ENCODE measurements at places on chromosomes 16 and 17. TPM values are rescaled to one million over a fixed set of nuclear protein-coding genes. Genes with fewer than 3 reads are reported as not detected.
A peak's percentile ranks its signal among the peaks of the same experiment; 100 is the strongest.

DNA sequence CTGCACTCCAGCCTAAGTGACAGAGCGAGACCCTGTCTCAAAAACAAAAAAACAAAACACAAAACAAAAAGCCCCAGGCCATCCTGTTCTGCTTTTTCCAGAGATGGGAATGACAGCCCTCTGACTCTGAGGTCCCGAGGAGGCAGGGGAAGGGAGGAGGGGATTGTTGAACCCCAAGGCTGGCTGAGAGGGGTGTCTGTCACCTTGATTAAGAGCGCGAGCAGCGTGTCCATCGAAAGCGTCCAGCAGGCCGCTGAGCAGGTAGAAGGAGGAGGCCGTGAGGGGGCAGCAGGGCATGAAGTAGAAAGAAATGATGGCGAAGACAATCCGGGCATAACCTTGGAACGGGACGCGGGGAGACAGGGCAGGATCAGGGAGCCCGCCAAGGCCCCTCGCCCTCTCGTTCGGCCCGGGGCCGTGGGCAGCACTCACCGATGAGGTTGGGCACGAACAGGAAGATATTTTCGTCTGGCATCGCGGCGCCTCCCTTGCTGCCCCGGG is 593 bp downstream of the CDIPT start:
- no peak for DNase-seq

GRCh38 chr17:31296142-31296541 is 897 bp downstream of the OMG start:
- no peak for DNase-seq

DNA sequence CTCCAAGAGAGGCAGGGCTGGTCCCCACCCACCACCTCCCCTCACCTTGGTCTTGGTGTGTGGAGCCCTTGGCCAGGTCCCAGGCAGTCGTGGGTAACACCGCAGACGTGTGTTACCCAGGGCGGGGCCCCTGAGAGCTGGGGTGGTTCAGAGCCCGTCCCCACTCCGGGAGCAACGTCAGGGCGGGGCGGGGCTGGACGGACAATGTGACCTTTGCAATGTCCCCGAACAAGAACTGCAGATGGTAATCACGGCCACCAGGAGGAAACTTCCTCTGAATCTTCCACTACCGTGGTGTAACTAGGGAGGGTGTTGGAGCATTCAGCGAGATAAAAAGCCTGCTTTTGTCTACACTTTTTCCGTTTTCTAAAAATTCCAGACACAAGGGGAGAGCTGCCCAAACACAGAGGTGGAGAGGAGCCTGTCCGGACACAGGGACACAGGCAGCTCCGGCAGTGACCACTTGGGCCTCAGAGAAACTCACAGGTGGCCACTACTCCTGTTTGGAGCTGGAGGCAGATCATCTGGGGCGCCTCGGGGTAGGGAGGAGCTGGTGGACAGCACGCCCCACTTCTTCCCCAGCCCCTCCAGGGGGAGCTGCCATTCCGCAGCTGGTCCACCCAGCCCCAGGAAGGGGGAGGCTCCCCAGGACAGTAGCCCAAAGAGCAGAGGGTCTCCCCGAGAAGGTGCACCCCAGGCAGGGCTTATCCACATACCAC is 14.2 kb upstream of the SLC38A10 start:
- no peak for DNase-seq

DNA sequence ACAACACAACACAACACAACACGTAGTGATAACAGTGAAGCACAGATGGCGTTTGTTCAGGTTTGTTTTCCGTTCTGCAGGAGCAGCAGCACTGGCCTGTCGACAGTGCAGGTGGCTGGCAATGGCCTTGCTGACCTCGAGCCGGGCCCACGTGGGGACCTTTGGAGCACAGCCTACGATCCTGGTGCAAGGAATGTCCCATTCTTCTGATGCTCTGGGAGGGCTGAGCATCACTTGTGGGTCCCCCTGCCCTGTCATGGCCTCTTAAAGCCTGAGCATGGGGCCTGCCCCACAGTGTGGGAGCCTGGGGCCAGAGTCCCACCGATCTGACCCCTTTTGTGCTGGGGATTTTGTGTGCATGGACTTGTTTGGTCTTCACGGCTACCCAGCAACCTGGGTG is 6.8 kb downstream of the MAP2K3 start:
- DNase-seq: no peak

DNA sequence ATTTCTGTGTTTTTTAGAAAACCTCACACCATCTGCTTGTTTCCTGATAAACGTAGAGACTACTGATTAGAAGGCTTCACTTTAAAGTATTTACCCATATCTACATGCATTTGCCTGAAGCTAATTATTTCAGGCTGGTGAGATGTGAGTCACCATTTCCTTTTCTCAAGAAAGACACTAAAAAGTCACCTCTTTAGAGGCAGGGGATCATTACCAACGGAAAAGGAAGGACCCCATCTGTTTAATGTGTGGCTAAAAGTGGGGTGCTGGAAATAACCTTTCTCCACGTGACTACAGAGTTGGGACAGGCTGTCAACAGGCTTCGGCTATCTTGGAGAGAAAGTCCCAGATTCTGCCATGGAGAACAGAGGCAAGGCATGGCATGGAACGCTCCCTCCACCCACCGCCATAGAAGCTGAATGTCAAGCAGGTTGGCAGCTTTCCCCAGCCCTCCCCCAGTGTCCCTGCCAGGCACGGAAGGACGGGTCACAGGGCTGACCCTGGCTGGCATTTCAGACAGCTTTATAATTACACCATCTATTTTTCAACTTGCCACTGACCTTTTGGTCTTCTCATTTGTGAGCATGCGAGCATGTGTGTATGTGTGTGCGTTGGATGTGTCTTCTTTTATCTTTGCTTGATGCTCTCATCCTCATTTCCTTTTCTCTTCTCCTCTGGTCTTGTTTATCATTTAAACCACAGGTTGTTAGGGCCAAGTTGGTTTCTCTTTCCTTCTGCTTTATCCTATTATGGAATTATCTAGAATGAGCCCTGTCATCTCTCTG is 157.0 kb downstream of the CPPED1 start:
- DNase-seq: no peak

DNA sequence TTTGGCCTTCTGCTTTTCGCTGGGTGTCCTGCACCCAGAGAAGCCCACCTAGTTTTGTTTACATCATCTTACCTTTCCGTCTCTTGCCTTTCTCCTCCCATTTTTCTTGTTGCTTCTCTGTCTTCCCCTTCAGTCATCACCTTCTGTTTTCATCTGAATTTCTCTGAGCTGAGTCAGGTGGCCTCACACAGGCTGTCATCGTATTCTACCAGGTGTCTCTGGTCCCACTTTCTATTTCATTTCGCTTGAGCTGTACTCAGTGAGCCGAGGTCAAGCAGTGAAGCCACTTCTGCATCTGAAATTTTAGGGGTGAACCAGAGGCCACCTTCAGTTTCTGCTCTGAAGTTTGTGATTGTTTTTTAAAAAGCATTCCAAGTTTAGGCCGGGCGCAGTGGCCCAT is 9.7 kb downstream of the CRAMP1 start:
- no peak for DNase-seq

- no peak for DNase-seq
Observed at GRCh38 chr16:9270424-9270823, 179.0 kb downstream of the HAPSTR1 start.

- DNase-seq: no peak
Observed at GRCh38 chr17:74096456-74096855, 107.0 kb upstream of the RPL38 start.

- no peak for DNase-seq
Observed at GRCh38 chr16:6728381-6728780, 604.3 kb upstream of the RBFOX1 start.

DNA sequence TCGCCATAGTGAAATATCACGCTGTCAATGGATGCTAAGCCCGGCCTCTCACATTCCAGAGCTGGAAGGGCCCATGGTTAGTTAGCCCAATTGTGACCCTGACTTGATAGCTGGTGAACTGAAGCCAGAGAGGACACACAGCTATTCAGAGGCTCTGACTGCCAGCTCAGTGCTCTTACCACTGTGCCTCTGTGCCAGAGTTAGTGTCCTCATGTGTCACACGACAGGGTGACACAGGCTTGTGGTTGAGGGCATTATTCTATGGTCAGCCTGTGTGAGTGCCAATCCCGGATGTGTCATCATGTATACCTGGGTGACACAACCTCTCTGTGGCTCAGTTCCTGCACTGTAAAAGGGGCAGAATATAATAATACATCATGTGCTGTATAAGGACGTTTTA is 2.5 kb upstream of the MT1X start:
- DNase-seq: no peak

DNA sequence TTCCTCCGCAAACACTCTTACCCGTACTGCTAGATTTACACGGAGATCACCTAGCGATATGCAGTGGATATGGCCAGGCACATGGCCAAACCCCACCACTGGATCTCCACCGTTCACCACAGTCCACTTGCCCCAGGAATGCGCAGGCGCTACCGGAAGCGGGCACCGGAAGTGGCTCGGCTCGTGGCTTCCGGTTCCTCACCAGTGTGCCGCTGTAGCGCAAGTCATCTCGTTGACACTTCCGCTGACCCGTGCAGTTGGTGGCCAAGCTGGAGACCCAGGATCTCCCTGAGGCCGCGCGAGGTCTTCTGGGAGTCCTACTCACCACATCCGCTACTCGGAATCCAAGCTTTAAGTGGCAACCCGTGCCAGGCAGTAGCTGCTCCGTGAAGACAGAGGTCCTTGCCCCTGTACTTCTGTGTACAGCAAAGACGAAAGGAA is 11.5 kb downstream of the ZNF597 start:
- DNase-seq: no peak

DNA sequence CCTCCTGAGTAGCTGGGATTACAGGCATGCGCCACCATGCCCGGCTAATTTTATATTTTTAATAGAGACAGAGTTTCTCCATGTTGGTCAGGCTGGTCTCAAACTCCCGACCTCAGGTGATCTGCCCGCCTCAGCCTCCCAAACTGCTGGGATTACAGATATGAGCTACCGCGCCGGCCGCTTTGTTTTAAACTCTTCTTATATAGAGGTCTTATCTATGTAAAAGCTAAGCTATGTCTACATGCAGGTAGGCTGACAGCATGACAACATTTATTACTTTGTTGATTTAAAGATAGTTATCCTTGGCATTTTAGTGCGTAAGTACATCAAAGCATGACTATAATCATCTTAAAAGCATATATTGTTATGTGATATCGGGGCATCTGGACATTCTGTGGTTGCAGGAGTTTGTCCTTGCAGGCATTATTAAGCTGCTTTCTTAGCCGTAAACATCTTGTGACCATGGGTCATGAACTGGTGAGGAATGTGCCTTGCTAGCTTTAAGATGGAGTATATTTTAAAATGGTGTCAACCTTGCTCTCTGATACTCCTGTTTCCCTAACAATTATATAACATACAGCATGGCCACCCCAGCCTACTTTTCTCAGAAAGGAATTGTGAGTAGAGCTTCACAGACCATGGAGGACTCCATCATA is 45.8 kb upstream of the TAOK1 start:
- no peak for DNase-seq

DNA sequence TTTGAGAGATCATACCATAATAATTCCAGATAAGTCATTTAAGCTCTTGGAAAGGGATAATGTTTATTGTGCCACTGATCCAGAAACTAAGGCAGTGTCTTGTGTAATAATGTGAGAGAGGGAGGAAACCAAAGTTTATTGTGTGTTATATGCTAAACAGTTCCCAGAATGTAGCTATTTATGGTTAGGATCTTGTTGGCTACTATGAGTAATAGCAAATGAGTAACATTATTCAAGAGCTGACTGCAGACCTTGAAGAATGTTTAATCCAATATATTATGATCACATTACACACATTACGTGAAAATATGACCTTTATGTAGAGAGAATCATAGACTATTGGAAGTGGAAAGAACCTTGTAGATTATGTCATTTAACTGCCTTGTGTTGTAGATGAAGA is 139.5 kb downstream of the BCAS3 start:
- DNase-seq: no peak

DNA sequence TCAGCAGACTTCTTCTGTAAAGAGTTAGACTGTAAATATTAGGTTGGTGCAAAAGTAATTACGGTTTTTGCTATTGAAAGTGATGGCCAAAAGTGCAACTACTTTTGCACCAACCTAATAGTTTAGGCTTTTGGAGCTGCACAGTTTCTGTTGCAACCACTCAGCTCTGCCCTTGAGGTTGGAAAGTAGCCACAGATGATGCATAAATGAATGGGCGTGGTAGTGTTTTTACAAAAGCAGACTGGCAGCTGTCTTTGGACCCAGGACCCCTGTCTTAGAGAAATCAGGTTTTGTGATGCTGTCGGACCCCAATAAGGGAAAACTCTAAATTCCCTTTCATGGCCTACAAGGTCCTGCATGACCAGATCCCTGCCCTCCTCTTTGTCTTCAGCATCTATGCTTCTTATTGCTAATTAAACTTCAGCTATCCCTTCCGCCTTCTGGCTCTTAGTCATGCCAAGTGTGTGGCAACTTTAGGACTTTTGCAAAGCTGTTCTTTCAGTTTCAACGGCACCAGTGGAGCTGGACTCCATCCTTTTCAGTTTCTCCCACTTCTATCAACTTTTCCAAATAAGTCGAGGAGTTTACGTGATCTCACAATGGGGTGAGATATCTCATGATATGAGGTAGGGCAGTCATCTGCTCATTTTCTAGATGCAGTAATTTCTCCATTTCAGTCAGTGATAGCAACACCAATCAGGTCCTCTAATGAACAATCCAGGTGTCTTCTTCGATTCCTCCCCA is 232.3 kb downstream of the XYLT1 start:
- no peak for DNase-seq

- no peak for DNase-seq
Observed at GRCh38 chr17:75008373-75008772, 4.1 kb upstream of the MRPL58 start.

- DNase-seq: no peak
Observed at GRCh38 chr17:37702598-37702997, 42.3 kb downstream of the HNF1B start.

GRCh38 chr17:45235416-45236281 is 14.0 kb downstream of the FMNL1 start:
- DNase-seq: peak; percentile 64

- DNase-seq: no peak
Observed at GRCh38 chr16:86462334-86463084, 47.8 kb upstream of the FOXF1 start.

DNA sequence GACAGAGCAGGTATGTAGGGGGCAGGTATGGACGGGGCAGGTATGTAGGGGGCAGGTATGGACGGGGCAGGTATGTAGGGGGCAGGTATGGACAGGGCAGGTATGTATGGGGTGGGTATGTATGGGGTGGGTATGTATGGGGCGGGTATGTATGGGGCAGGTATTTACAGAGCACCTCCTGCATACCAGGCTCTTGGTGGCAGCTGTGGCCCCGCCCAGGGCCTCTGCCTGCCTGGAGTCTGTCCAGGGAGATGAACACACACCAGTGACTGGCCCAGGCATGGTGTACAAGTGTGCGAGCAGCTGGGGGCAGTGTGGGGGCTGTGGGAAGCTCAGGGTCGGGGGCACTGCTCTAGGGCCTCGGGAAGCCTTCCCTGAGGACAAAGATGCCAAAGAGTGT is 4.4 kb downstream of the RPL3L start:
- no peak for DNase-seq

GRCh38 chr17:82973456-82974135 is 105.8 kb upstream of the METRNL start:
- no peak for DNase-seq

CD300H gene
- not detected for total RNA-seq

C1QL1 gene
- total RNA-seq: not detected

USP43 gene
- 0.45 TPM for total RNA-seq

CDH8 gene
- not detected for total RNA-seq
